ENCODE measurements at places on chromosomes 6 and 20.

GRCh38 chr6:55212156-55212555 is 37.8 kb downstream of the HCRTR2 start:
- no peak for DNase-seq

GRCh38 chr20:48795732-48796131 is 32.1 kb downstream of the PREX1 start:
- DNase-seq = no peak

DNA sequence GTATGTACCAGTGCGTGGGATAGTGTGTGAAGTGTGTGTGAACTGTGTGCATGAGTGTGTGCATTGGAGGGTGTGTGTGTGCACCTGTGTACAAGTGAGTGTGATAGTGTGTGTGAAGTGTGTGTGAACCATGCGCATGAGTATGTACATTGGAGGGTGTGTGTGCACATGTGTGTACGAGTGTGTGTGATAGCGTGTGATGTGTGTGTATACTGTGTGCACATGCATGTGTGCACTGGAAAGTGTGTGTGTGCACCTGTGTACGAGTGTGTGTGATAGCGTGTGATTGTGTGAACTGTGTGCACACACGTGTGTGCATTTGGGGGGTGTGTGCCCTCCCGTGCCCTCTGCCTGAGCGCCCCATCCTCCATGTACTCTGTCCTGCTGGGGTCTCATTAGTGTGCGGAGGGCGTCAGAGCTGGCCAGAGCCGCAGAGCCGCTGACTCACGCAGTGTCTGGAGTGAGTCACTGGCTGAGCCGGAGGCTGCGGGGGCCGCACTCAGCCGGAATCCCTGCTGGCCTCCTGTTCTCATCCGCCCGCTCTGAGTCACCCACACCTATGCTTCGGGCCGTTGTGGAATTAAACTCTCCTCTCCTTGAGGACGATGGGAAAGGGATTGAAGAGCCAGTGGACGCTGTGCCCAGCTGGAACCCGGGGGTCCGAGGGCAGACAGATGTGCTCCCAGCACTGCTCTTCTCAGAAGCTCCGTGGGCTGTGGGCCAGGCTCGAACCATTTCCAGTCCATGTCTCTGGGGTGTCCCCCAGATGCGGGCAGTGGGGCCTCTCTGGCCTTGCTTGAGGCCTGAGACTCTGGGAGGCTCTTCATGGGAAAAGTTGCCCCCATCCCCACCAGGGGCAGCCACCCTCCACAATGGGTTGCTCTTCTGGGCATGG is 27.3 kb upstream of the STX16 start:
- DNase-seq = no peak

GRCh38 chr6:151719070-151719469 is 88.4 kb upstream of the ESR1 start:
- DNase-seq = no peak

- no peak for DNase-seq
Observed at GRCh38 chr6:18389479-18389878, 2.3 kb downstream of the RNF144B start.

DNA sequence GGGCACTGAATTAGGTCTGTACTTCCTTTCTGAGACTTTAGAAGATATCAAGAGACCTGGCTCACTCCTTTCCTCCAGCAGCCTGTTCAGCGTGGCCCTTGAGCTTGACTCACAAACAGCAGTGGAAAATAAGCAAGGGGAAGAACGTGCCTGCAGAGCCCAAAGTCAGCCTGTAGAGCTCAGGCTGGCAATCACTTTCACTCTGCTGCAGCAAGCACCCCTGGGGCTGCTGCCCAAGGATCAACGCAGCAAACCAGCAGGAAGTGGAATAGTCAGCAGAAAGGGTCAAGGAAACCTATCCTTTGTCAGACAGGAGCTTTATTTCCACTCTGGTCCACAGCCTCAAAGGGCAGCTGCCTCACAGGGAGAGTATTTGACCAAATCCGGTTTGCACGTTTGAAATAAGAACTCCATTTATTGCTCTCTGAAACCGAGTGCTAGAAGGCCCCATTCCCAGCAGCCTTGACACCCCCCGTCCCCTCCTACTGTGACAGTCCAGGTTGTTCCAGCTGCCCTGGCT is 77.4 kb downstream of the PRDM1 start:
- DNase-seq = no peak

DNA sequence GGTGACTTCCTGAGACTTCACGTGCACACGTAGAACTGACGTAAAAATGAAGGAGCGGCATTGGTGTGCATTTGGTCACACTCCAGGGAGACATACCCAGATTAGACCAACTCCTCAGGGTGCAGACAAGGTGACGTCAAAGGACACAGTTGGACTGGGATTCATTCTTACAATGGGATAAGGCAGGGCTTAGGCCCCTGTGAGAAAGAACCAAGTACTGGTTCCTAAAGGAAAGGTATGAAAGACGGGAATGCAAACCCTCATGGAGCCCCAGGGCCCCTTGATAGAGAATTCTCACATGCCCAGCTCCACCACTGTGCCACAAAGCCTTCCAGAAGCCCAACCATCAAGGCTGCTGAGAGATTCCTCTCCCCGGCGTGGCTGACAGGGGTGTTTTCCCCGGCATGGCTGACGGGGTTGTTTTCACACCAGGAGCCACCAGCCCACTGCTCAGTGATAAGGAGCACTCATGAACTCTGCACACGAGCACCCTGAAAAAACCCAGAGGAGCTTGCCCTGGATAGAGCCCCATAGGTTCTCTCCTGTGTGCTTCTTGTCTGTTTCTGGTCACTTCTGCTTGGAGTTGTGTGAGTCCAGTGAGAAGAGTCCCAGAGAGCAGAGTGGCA is 90.1 kb downstream of the CAP2 start:
- no peak for DNase-seq

DNA sequence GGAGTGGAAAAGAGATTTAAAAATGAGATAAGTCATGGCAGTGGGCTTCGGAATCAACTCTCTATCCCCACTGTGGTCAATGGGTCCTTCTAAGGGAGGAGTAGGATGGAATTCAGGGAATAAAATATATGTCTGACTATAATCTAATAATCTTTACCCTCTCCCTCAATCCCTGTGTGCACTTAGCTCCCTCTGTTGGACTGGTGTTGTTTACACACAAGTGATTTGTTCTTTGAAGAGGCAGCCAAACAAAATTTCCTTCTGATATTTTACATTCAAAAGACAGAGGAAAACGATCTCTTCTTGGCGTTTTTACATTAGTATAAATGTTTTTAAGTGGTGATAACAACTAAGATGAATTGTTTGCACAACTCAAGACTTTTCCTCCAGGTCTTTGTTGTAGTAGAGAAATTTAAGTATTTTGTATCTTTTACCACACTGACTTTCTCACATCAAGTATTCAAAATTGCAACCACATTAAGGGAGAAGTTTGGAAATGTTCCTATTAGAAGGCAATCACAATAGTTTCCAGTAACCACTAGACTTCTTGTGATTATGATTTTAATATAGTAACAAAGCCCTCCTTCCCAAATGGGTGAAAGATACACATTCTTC is 317.8 kb downstream of the CENPW start:
- no peak for DNase-seq

DNA sequence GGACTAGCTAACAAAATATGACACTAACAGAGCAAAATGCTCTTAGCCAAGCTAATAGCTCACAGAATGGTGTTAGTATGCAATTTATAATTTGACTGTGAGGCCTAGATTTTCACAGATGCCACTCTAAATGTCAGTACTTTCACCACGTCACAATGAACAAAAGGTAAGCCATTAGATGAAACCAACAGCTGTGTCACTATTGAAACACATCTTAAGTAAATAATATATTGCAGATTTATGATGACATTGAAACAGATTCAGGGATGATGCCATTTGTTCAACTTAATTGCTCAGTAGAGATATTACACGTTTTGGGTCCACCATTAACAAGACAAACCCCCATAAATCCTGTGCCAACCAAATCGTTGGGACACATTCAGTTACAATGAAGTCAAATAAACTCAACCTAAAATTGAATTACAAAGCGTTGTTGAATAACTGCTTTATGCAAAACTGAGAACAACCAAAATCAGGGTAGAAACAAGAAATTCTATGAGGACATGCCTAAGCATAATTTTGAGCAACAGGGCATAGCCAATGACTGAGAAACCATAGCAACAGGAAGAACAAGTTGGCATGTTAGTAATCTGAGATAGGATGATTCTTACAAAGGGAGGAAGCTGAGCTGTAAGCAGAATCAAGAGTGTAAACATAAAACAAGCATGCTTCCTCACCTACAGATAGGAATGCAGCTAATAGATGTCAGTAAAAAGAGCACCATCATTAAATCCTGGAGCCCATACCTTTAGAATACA is 85.6 kb upstream of the KHDRBS2 start:
- no peak for DNase-seq

- DNase-seq = no peak
Observed at GRCh38 chr20:57252559-57253162, 13.8 kb downstream of the BMP7 start.

DNA sequence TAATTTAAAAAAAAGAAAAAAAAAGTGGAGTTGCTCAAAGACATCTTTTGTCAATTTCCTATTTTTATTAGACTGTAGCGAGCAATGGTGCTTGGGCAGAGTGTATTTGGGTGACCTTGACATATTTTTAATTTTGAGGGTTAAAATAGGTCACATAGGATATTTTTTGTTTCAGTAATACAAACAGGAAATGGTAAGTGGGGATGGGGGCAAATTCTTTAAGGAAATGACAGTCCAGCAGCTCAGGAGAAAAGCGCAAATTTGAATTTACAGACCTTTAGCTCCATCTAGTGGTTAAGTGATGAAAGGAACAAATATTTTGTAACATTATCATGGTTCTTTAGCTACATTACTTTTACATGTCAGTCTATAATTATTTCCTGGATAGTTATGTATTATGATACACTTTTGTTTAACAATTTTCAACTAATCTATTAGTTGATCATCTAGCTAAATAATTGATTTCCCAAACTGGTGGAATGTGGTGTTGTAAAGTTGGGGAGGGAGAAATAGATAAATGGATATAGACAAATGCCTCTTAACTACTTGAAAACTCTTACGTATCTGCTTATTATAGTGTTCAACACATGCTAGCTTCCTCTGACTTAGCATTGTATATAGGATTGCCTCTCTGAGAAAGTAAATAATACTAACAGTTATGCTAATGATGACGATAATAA is 10.0 kb downstream of the CITED2 start:
- peak; percentile 74 for DNase-seq

- no peak for DNase-seq
Observed at GRCh38 chr20:12906361-12906760, 102.4 kb upstream of the SPTLC3 start.

DNA sequence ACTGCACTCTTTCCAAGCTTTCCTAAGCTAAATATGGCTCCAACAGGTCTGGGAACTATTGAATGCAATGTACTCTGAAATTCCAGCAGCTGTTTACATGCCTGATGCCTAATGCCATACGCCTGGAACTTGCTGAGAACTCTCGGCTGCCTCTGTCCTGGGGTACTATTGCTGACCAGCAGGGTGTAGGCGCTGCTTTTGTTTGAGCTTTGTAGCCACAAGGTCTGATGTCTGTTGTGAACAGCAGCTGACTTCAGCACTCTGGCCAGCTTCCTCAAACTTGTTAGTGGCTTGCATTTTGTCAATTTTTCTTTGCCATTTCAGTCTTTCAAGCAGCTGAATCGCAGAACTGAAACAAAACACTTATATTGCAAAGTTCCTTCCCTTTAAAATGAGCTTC is 26.7 kb downstream of the SAYSD1 start:
- no peak for DNase-seq

GRCh38 chr6:125639466-125640020 is 109.9 kb upstream of the HEY2 start:
- DNase-seq = no peak

DNA sequence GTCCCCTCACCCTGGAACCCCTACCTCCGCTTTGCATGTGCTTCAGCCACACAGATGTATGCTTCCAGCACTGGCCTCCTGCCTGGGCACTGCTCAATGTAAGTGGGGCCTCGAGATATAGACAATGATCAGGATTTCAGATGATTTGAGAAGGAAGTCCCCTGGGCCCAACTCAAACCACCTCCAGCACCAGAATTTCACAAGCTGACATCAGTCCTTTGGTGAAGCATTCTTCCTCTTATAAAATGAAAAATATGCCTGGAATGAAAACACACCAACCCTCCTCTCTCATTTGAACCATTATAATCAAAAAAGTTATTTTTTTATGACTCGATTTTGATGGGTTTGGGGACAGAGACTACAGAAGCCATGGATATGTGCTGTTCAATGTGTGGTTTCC is 48.5 kb downstream of the BTBD3 start:
- DNase-seq = no peak

GRCh38 chr6:125952764-125953501 is 3.6 kb upstream of the HINT3 start:
- DNase-seq = no peak

All from DMS79 treated with DMSO at 0.1 percent for 48 hours (cell line).